ENCODE measurements at places on chromosomes 11 and 22. TPM values are rescaled to one million over a fixed set of nuclear protein-coding genes. Genes with fewer than 3 reads are reported as not detected.

Gene SLC22A25
- total RNA-seq = not detected

Gene METTL15
- 7.5 TPM for total RNA-seq

Gene ENTHD1
- not detected for total RNA-seq

Gene DNAJB13
- not detected for total RNA-seq

Gene FOLR2
- 78.7 TPM for total RNA-seq

Gene TEX54
- total RNA-seq = not detected

Gene DHCR7
- 5.8 TPM for total RNA-seq

DNA sequence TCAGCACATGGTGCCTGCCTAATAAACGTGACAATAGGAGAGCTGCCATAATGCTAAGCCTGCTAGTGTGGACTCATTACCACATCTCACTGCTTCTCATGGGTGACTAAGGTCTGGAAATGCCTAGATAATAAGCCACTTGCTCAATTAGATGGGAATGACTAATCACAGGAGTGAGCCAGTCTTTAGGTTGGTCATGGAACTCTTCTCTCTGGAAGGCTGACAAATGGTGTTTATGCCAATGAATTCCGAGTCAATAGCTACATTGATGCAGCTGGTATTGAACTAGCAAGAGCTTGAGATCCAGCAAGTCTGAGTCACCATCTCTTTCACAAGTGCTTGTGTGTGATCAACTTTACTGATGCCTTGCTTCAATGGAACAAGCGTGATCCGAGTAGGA lies 334.9 kb downstream of the OPCML start:
- no peaks in the 10 kb centered on the region for H3K4me1 ChIP-seq
- no peak overlapping the region for H3K4me3 ChIP-seq
- peak; percentile 74 for DNase-seq
- no peak overlapping the region for H3K27ac ChIP-seq
- H3K36me3 ChIP-seq = no peaks in the 10 kb centered on the region
- H3K27me3 ChIP-seq = no peaks in the 10 kb centered on the region

DNA sequence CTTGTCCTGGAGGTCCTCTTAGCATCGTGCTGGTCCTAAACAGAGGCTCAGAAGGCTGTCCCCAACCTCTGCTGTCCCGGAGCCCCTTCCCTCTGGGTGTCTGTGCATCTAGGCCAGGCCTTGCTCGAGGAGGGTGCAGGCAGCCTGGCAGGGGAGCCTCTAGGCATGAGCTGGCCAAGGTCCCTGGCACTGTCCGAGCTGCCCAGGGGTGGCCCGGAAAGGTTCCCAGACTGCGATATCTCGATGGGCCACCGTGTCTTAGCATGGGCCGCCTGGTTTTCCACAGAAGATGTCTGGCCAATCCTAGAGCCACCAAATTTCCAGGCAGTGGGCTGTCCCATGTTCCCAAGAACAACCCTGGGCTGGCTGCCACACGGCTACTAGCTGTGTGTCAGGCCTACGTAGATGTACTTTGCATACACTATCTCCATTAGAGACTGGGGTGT lies 24.6 kb upstream of the SMIM38 start:
- H3K36me3 ChIP-seq = no peaks in the 10 kb centered on the region
- DNase-seq = no peak
- no peak overlapping the region for H3K4me3 ChIP-seq
- H3K4me1 ChIP-seq = peaks cover 25% of the 10 kb centered on the region

GRCh38 chr22:24926849-24927579 lies 19.5 kb downstream of the LHFPL7 start:
- no peak for DNase-seq
- H3K27ac ChIP-seq = no peak overlapping the region
- no peaks in the 10 kb centered on the region for H3K27me3 ChIP-seq

DNA sequence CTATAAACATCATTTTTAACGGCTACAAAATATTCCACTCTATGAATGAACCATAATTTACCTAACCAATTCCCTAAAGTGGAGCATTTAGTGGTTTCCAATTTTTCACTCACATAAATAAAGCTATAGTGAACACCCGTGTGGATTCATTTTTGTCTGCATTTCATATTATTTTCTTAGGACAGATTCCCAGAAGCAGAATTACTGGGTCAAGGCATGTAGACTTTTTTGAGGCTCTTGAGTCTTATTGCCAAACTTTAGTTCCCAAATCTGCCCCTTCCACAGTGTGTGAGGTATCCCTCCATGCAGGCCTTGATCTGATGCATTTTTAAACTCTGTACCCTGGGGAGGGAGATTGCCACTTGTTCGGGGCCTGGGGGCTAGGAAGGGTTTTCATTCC lies 198.2 kb downstream of the TENM4 start:
- H3K27ac ChIP-seq = no peak overlapping the region
- no peaks in the 10 kb centered on the region for H3K27me3 ChIP-seq
- H3K4me3 ChIP-seq = no peak overlapping the region
- peaks cover 21% of the 10 kb centered on the region for H3K4me1 ChIP-seq
- H3K36me3 ChIP-seq = no peaks in the 10 kb centered on the region

DNA sequence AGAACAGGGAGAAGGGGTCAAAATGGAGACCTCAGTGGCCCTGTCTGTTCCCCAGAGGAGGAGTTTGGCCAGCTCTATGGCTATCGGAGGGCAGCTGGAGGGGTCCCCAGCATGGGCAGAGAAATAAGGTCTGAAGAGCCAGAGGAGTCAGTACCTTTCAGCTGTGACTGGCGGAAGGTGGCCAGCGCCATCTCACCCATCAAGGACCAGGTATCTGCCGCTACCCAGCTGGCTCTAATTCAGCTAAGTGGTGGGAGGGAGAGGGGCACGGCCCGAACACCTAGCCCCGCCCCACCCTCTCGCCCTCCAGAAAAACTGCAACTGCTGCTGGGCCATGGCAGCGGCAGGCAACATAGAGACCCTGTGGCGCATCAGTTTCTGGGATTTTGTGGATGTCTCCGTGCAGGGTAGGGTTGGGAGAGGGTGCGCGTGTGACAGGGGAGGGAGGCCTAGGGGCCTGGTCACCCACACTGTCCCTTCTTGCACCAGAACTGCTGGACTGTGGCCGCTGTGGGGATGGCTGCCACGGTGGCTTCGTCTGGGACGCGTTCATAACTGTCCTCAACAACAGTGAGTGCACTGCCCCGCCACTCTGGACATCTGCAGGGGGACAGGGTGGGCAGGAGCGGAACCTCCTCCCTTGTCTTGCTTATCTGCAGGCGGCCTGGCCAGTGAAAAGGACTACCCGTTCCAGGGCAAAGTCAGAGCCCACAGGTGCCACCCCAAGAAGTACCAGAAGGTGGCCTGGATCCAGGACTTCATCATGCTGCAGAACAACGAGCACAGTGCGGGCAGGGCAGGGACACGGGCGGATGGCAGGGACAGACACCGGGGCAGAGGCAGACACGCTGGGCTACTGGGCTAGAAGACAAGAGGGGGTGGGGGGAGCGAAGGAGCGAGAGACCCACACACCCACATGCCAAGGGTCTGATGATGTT lies 2.8 kb downstream of the CTSW start:
- H3K36me3 ChIP-seq = peaks cover 8% of the 10 kb centered on the region
- no peak for DNase-seq
- H3K4me1 ChIP-seq = peaks cover 19% of the 10 kb centered on the region
- H3K4me3 ChIP-seq = no peak overlapping the region

- DNase-seq = no peak
- H3K4me1 ChIP-seq = no peaks in the 10 kb centered on the region
- H3K36me3 ChIP-seq = no peaks in the 10 kb centered on the region
- no peaks in the 10 kb centered on the region for H3K27me3 ChIP-seq
Observed at GRCh38 chr11:28323621-28324020, 215.4 kb downstream of the METTL15 start.

- H3K4me3 ChIP-seq = no peak overlapping the region
- DNase-seq = no peak
- H3K36me3 ChIP-seq = no peaks in the 10 kb centered on the region
- no peak overlapping the region for H3K27ac ChIP-seq
Observed at GRCh38 chr22:39943337-39943736, 16.9 kb upstream of the TMA7B start.

DNA sequence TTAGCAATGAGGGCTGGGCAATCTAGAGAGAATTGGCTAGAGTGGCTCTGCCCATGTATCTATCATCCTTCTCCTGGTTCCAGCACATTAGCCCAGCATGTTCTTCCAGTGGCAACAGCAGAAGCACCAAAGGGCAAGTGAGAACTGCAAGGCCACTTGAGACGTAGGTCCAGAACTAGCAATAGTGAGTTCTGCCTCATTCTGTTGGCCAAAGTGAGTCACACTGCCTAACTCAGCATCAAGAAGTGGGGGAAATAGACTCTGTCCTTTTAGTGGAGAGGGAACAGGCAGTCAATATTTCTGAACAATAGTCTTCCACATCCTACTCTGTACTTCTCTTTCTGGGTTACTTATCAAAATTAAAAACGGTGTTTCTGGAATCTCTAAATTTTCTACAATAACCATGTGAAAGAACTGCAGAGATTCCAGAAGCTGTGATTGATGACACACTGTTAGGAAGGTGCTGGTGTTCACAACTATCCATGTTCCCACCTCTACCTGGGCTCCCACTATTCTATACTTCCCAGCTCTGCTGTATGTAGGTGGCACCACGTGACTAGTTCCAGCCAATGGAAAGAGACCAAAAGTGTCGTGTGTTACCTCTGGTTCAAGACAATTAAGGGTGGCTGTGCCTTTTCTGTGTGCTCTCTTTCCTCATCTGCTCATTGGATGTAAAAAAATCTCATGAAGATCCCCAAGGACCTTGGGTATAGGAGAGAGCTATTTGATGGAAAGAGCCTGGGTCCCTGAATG lies 23.4 kb upstream of the GRK3 start:
- H3K4me3 ChIP-seq = no peak overlapping the region
- no peaks in the 10 kb centered on the region for H3K4me1 ChIP-seq
- H3K27ac ChIP-seq = no peak overlapping the region
- H3K27me3 ChIP-seq = no peaks in the 10 kb centered on the region
- no peak for DNase-seq

GRCh38 chr11:119974467-119974866 lies 163.4 kb downstream of the TRIM29 start:
- H3K4me3 ChIP-seq = no peak overlapping the region
- no peak for DNase-seq
- H3K4me1 ChIP-seq = no peaks in the 10 kb centered on the region
- no peak overlapping the region for H3K27ac ChIP-seq
- H3K36me3 ChIP-seq = no peaks in the 10 kb centered on the region

GRCh38 chr11:70060611-70061293 lies 17.4 kb upstream of the ANO1 start:
- no peaks in the 10 kb centered on the region for H3K27me3 ChIP-seq
- no peaks in the 10 kb centered on the region for H3K36me3 ChIP-seq

GRCh38 chr22:30763815-30764673 lies 69.4 kb downstream of the OSBP2 start:
- DNase-seq = no peak
- no peaks in the 10 kb centered on the region for H3K36me3 ChIP-seq
- no peaks in the 10 kb centered on the region for H3K4me1 ChIP-seq

DNA sequence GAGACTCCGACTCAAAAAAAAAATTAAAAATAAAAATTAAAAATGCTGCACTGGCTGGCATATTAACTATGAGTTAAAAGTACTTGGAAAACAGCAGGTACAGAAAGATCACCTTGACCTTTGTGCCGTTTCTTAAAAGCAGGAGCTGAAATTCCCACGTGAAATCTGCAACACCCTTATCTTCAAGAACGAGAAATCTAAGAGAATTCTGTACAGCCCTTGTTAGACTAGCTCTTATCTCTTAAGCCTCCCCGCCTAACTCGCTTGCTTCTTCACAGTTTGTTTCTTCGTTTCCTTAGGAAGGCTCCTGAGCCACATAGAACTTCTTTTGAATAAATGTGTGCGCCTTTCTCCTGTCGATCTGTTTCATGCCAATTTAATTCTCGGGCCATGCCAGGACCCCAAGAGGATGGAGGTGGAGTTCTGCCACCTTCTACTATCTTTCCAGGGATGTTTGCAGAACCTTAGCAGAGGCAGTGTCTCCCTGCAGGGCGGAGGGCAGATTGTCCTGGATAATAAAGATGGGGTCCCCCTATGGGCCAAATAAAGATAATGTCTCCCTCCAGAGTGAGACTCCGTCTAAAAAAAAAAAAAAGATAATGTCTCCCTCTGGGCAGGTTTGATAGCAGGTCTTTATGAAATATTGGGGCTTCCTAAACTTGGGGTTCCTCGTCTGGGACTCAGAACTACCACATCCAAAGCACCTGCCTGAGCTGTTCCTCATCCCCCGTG lies 27.4 kb upstream of the SYT8 start:
- no peak overlapping the region for H3K4me3 ChIP-seq
- H3K27me3 ChIP-seq = peaks cover 57% of the 10 kb centered on the region
- DNase-seq = no peak
- no peaks in the 10 kb centered on the region for H3K4me1 ChIP-seq
- H3K27ac ChIP-seq = no peak overlapping the region
- H3K36me3 ChIP-seq = no peaks in the 10 kb centered on the region
